G401 (cell line): ENCODE measurements at places on chromosomes 7 and 10.

- no peak for DNase-seq
Measured at GRCh38 chr7:121874298-121874697, 1.3 kb downstream of the PTPRZ1 start.

DNA sequence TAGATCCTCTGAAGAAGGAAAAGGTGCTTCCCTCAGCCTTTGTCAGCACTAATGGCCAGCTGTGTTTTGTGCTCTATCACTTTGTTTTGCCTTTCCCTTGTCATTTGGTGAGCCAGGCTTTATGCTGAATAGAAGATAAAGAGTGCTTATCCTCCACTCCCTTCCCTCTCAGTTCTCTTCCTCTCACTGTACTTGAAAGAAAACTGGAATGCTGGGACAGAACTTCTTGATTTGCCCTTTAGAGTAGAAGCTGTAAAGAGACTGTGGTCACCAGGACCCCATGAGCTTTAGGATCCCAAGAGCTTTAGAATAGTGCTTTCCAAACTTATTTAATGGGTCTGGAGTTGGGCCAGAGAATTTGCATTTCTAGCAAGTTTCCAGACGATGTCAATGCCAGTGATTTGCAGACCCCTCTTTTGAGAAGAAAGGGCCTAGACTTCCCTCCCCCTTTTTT is 81.4 kb downstream of the LRRC4 start:
- DNase-seq: no peak

GRCh38 chr10:50387732-50388073 is 136.4 kb upstream of the ASAH2 start:
- DNase-seq: no peak

DNA sequence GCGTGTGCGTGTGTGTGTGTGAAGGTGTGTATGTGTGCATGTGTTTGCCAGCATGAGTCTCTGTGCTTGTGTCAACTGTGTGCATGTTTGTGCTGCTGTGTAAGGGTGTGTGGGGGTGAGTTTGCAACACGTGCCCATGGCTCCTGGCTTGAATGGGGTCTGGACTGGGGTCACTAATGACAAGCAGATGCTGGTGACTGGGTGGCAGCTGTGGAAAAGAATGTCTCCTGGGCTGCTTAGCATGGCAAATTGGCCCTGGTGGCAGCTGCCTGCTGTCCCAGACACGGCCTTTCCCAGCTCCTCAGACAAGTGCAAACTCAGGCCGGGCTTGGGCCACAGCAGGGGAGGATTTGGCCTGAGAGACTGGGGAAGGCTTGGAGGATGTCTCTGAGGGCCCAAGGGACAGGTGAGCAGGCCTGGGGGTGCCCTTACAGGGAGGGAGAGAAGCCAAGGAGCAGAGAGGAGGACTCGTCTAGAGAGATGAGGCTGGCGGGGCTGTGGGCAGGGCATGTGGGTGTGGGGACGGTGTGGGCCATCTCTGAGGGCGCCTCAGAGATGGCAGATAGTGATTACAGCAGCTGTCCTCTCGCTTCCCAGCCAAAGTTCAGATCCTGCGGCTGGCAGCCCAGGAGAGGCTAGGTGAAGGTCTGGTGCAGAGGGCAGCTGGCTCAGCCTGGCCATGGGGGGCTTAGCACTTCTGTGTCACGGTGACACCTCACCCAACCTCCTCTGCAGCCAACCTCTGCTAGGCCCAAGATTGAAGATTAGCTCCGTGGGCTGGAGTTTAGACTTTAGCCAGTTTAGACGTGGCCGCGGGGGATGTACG is 1.5 kb downstream of the AQP1 start:
- DNase-seq: no peak

DNA sequence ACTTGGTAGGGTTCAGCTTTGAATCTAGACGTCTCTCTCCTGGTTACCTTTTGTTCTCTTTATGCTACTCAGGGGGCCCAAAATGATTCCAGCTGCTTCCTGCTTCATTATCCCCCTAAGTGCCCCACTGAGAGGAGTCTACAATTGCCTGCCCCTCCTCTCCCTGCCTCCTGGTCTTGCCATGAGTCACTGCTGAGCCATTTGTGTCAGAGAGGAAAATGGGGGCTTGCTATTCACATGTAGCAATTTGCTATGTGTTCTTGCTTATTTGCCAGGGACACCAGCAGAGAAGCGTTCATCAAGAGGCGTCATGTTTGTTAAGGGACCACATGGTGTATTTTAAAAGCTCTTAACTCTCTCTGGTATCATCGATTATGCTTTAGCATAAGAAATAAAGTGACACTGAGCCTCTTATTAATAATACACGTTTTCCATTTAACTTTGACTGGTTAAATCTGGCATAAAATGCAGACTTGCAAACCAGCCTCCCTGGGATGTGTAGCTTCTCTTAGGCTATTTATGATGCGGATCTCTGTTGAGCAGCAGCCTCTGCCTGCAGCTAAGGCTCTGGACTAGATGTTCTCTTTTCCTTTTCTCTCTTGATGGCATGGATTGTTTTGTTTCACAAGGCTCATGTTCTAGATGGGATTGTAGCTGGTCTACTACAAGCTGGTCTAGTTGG is 239.3 kb downstream of the AUTS2 start:
- no peak for DNase-seq

- DNase-seq: no peak
Measured at GRCh38 chr7:33529070-33529469, 376.3 kb upstream of the BMPER start.

- DNase-seq: no peak
Measured at GRCh38 chr7:42747044-42747443, 164.8 kb downstream of the C7orf25 start.

DNA sequence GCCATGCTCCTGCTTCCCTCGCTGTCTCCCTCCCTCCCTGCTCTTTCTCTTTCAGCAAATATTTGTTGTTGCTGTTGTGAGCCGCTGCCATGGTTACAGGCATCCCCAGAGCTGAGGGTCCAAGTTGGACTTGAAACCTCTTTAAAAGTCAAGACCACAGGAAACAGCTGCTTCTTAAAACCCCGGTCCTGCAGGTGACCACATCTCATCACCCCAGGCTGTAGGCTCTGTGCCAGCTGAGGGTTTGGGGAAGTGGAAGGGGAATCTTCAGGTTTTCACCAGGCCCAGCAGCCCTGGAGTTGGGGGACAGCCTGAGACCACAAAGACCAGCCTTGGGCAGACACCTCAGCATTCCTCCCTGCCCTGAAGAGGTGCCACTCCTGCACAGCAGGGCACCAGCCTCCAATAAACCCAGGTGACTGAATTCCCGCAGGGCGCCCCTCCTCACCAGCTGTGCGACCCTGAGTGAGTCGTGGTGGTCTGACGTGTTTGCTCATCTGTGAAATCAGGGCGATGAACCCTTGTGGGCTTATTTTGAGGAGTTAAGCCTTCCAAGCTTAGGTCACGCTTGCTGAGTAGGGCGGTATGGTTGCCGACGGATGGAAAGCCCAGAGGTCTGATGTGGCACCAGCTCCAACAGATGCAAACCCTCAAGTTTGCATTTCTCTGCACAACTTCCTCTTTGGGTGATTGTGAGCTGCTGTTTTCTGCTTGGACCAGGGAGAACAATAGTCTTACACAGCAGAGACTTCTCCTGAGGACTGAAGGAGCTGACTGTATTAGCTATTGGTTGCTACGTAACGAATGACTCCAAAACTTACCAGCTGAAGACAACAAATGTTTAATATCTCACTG is 24.8 kb downstream of the NPTX2 start:
- DNase-seq: no peak

DNA sequence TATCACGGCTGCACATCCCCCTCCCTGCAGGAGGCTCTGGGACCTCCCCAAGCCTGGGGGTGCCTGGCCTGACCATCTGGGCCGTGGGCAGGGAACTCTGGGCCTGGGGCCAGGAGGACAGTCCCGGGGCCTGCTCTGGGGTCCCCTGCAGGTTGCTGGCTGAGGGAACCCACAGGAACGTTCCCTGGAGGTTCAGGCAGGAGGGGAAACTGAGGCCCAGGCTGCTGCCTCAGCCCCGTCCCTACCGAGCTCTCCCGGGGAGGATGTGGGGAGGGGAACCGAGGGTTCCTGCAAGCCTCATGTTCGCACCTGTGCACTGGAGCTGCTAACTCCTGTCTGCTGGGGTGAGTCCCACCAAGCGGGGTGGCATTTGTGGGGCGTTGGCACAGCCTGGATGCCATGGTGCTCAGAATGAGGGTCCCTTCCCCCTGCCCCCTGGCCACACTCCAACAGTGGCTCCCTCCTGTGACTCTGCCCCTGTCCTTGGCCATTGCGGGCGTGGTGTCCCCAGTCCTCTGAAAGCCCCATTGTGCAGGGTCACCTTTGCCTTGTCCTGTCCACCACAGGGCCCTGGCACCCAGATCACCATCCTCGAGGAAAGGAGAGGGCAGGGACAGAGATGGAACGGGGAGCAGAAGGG is 9.4 kb downstream of the ELFN1 start:
- no peak for DNase-seq

- no peak for DNase-seq
Measured at GRCh38 chr10:47406870-47407691, 23.0 kb upstream of the ZNF488 start.
